Mesothelial cell of epicardium (in vitro differentiated cells): ENCODE measurements at places on chromosomes 16 and 17. TPM values are rescaled to one million over a fixed set of nuclear protein-coding genes. Genes with fewer than 3 reads are reported as not detected.

- no peaks in the 10 kb centered on the region for H3K36me3 ChIP-seq
- H3K4me1 ChIP-seq: peaks cover 16% of the 10 kb centered on the region
- DNase-seq: no peak
- H3K4me3 ChIP-seq: no peak overlapping the region
Observed at GRCh38 chr16:31001507-31002249, 8.8 kb downstream of the STX1B start.

GRCh38 chr16:2056681-2057407 is 9.1 kb downstream of the TSC2 start:
- H3K27ac ChIP-seq: no peak overlapping the region
- H3K4me1 ChIP-seq: no peaks in the 10 kb centered on the region
- H3K4me3 ChIP-seq: no peak overlapping the region
- no peaks in the 10 kb centered on the region for H3K27me3 ChIP-seq
- no peak for DNase-seq
- peaks cover 7% of the 10 kb centered on the region for H3K36me3 ChIP-seq

DNA sequence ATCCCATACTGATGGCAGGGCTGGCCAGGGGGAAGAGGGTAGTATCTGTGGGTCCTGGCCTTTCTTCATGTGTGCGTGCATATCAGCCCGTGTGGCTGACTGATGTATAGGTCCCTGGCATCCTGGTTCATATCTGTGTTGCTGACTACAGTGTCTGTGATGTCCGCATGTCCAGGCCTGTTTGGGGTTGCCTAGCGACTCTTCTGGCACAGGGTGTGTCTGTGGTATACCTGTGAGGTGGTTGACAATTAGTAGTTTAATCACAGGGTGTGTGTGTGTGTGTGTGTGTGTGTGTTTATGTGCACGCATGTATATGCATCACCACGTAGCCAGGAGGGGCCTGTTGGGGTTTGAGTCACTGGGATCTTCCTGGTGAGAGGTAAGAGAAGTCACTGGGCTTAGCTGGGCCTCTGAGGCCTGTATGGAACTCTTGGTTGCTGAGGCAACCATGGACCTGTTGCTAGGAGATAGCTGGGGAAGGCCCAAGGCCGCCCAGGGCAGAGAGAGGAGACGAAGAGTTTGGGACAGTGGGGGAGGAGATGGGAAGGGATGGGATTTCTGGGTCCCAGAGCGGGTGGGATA is 603 bp upstream of the TMEM95 start:
- H3K27me3 ChIP-seq: no peaks in the 10 kb centered on the region
- DNase-seq: no peak
- peak overlapping the region; percentile 93 for H3K27ac ChIP-seq
- no peaks in the 10 kb centered on the region for H3K36me3 ChIP-seq
- peak overlapping the region; percentile 30 for H3K4me3 ChIP-seq

- no peak for DNase-seq
- H3K4me3 ChIP-seq: no peak overlapping the region
- peaks cover 16% of the 10 kb centered on the region for H3K4me1 ChIP-seq
- no peaks in the 10 kb centered on the region for H3K27me3 ChIP-seq
Observed at GRCh38 chr17:17993366-17993765, 20.7 kb downstream of the DRC3 start.

DNA sequence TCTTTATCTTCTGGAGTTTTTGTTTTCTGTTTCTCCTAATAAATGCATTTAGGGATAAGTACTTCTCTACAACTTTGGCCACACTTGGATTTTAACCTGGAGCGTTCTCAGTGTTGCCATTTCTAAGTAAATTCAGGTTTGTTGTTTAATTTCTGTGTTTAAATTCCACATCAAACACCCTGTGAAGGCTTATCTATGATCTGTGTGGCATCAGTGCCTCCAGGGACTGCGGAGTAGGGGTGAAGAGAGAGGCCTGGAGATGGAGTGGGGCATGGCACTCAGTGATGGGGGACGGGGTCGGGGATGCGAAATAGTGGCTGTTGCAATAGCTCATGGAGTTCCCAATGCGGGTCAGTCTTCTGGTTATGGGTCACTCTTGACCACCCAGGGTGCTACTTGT is 294.8 kb downstream of the HS3ST3B1 start:
- no peaks in the 10 kb centered on the region for H3K36me3 ChIP-seq
- H3K4me1 ChIP-seq: peaks cover 1% of the 10 kb centered on the region
- H3K27ac ChIP-seq: no peak overlapping the region

DNA sequence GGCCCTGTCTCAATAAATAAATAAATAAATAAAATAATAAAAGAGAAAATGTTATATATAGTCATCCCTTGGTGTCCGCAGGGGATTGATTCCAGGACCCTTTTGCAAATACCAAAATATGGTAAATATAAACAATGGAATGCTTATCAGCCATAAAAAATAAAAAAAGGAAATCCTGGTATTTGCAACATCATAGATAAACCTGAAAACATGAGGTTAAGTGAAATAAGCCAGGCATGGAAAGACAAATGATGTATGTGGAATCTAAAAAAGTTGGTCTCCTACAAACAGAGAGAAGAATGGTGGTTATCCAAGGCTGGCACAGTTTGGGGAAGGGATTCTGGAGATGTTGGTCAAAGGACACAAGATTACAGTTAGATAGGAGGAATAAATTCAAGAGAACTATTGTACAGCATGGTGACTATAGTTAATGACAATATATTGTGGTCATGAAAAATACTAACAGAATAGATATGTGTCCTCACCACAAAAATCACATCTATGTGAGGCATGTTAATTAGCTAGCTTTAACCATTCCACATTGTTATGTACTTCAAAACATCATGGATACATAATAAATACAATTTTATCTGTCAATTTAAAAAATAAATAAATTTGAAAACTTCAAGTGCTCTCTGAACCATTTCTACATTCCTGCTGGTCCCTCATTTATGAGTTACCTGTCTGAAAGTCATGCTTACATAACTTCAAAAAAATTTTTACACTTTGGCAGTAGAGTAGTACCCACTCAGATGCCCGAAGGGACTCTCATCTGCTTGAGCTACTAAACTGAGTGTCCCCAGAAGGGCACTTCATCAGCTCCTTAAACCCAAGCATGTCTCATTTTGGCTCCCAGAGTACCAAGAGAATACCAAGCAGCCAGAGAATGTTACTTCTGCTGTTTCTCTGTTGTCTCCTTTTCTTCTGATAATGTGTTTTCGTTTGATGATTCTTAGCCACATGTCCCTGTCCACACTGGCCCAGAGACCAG is 26.6 kb downstream of the N4BP1 start:
- H3K27me3 ChIP-seq: no peaks in the 10 kb centered on the region
- H3K4me3 ChIP-seq: no peak overlapping the region
- no peak for DNase-seq
- H3K27ac ChIP-seq: no peak overlapping the region
- H3K4me1 ChIP-seq: no peaks in the 10 kb centered on the region

DNA sequence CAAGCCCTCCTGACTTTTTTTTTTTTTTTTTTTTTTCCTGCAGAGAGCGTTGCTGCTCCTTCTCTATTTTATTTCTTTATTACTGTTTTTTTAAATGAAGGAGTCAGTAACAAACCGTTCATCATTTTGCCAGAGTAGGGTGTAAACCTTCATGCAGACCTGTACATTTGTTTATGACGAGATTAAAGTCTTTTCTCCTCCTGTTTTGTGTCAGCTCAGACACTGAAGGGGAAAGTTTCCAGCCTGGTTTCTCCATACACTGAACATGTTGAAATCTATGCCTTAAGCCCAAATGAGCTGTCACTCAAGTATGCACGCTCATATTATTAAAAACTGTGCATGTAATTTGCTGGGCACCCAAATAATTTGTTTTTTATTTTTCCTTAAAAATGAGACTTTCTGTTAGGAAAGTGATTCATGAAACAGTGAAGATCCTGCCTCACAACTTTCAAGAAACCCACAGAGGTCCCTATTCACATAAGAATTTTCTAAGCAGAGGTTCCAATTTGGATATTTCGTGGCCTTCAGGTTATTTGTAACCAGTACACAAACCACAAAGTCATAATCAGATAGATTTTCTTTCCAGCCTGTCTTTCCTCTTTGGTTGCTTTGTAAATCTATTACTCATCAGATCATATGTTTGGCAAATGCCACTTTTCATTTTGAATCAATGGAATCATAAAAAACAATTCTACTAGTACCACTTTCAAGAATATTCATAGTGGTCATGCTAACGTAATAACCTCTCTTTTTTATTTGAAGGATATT is 700.3 kb downstream of the MAF start:
- DNase-seq: no peak
- no peaks in the 10 kb centered on the region for H3K27me3 ChIP-seq
- no peak overlapping the region for H3K4me3 ChIP-seq
- H3K4me1 ChIP-seq: peaks cover 4% of the 10 kb centered on the region
- no peak overlapping the region for H3K27ac ChIP-seq

DNA sequence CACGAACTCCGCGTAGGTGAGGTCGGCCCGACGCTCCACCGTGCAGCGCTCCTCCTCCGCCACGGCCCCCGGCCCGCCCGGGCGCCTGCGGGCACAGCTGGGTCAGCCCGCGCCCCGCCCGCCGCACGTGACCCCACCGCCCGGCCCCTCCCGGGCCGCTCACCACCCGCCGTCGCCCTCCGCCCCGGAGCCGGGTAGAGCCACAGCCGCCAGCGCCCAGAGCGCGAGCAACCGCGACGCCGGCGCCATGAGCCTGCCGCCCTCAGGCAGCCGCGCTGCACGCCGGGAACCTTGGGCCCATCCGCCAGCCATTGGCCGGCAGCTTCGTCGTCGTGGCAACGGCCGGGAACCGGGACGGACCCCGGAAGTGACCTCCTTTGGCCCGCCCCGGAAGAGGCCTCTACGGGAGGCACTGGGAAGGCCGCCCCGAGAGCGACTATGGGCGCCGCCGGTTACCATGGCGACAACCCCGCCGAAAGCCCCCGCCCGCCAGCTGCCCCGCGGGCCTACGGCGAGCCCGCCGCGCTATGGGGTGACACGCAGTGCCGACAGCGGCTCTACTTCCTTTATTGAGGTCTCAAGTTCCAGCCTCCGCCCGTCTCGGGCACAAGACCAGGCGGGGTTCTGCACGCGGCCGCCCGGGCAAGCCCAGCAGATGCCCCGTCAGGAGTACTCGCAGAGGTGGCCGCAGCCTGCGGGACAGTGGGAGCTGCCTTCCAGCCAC is at the start of gene JMJD8:
Gene JMJD8 (minus strand): TSS at position 264 of the 724 bp plus-strand sequence. CDS start 15 bp downstream, at position 249.
- H3K27me3 ChIP-seq: no peaks in the 10 kb centered on the region
- peak within 1 kb of the TSS; percentile 78 for H3K4me3 ChIP-seq
- DNase-seq: peak; percentile 91
- peaks cover 11% of the 10 kb centered on the region for H3K36me3 ChIP-seq
- peak within 1 kb of the TSS; percentile 84 for H3K27ac ChIP-seq

- no peak overlapping the region for H3K4me3 ChIP-seq
- no peaks in the 10 kb centered on the region for H3K4me1 ChIP-seq
Observed at GRCh38 chr16:48887646-48888210, 277.7 kb upstream of the N4BP1 start.

DNA sequence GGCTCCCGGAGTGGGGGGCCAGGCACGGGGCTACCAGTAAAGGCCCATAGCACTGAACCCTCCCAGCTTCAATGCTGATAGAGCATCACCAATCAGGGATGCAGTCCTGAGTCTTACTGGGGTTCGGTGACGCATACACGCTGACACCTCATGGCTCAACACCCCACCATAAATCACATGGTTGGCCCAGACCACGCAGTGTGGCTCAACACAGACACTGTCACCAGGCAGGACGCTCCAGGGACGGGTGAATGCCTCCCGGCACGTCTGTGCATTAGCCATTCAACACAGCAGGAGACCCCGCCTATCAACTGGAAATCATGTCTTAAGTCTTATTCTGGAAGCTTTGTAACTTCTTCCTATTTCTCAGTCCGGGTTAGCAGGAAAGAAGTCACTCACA is 35.0 kb downstream of the NECAB2 start:
- DNase-seq: no peak
- no peak overlapping the region for H3K27ac ChIP-seq
- H3K36me3 ChIP-seq: no peaks in the 10 kb centered on the region
- H3K4me3 ChIP-seq: no peak overlapping the region
- peaks cover 13% of the 10 kb centered on the region for H3K27me3 ChIP-seq
- no peaks in the 10 kb centered on the region for H3K4me1 ChIP-seq

DNA sequence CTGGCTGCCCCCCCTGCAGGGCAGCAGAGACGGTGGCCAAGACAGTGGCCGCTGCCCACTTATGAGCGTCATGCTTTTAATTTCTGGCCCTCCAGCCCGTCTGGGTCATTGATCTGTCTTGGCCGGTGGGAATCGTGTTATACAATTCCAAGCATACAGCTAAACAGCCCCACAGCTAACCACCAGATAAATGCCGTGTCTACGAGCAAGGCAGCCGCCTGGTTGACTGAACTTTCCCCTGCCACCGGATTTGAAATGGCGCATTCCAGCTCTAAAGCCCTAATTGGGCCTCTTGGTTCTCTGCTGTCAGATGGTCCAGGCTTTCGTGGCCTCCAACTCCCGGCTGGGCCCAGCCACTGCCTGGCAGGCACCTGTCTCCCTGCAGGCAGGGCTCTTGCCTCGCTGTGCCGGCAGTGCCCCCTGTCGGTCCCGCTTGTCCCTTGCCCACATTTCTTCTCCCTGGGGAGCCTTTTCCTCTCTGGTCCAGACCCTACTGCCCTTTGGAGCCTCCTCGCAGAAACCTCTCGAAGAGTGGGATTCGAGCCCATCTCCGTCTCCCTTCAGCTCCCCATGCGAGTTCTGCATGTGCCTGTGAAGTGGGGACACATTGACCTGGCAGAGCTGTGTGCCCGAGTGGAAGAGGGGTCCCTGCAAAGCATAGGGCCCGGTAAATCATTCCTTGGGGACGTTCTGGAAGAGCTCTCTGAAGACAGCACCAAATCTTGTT is 1.8 kb upstream of the RBFOX3 start:
- H3K36me3 ChIP-seq: no peaks in the 10 kb centered on the region
- no peak overlapping the region for H3K27ac ChIP-seq

DNA sequence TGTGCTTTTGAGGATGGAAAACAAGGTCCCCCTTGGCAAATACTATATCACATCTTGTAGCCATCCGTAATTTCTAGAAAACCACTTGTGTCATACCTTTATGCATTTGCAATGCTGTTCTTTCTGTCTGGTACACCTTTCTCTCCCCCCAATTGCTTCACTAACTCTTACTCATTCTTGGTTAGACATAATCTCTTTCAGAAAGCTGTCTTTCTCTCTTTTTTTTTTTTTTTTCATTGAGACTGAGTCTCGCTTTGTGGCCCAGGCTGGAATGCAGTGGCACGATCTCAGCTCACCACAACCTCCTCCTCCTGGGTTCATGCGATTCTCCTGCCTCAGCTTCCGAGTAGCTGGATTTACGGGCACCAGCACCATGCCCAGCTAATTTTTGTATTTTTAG is 94.9 kb upstream of the C17orf78 start:
- H3K27ac ChIP-seq: no peak overlapping the region
- peaks cover 47% of the 10 kb centered on the region for H3K4me1 ChIP-seq
- DNase-seq: no peak
- H3K36me3 ChIP-seq: peaks cover 20% of the 10 kb centered on the region
- no peak overlapping the region for H3K4me3 ChIP-seq
- no peaks in the 10 kb centered on the region for H3K27me3 ChIP-seq

Gene KRT15
- 8.5 to 10.2 TPM (median 8.7 TPM) in 3 replicates for total RNA-seq

Gene AURKB
- 33.1 to 37.4 TPM (median 37.3 TPM) in 3 replicates for total RNA-seq

Gene TMED6
- 1.2 to 1.7 TPM (median 1.4 TPM) in 3 replicates for total RNA-seq

Gene ZNF385C
- 2.2 to 2.9 TPM (median 2.5 TPM) in 3 replicates for total RNA-seq

Gene DNAH9
- 0.35 to 0.96 TPM (median 0.47 TPM) in 3 replicates for total RNA-seq

Gene VAT1L
- total RNA-seq: 6.3 to 8.0 TPM (median 6.8 TPM) in 3 replicates

Gene ELMO3
- total RNA-seq: 9.3 to 10.0 TPM (median 9.7 TPM) in 3 replicates

Gene EXOSC6
- 27.9 to 28.5 TPM (median 28.4 TPM) in 3 replicates for total RNA-seq
